ENCODE measurements at places on chromosomes 3 and 15.

DNA sequence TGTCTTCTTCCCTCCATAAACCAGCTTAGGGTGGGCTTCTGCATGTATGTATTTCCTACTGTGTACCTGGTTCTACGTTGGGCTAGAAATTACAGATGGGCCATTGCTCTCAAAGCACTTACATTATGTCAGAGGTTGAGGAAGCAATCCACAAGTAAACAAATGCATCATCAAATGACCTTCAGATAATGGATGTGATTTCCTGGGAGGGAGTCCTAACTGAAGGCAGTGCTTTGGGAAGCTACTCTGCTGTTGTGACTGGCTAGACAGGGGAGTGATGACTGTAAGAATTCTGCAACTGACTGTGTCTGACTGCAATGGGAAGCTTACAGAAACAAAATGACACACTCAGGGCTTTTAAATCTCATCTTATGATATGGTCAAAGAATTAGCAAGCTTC lies 71.0 kb upstream of the PRR23E start:
- no peak for DNase-seq

GRCh38 chr3:32176989-32177701 lies 61.3 kb upstream of the CMTM8 start:
- no peak for DNase-seq

- DNase-seq: no peak
Observed at GRCh38 chr3:158347966-158348365, 223.0 kb upstream of the MLF1 start.

DNA sequence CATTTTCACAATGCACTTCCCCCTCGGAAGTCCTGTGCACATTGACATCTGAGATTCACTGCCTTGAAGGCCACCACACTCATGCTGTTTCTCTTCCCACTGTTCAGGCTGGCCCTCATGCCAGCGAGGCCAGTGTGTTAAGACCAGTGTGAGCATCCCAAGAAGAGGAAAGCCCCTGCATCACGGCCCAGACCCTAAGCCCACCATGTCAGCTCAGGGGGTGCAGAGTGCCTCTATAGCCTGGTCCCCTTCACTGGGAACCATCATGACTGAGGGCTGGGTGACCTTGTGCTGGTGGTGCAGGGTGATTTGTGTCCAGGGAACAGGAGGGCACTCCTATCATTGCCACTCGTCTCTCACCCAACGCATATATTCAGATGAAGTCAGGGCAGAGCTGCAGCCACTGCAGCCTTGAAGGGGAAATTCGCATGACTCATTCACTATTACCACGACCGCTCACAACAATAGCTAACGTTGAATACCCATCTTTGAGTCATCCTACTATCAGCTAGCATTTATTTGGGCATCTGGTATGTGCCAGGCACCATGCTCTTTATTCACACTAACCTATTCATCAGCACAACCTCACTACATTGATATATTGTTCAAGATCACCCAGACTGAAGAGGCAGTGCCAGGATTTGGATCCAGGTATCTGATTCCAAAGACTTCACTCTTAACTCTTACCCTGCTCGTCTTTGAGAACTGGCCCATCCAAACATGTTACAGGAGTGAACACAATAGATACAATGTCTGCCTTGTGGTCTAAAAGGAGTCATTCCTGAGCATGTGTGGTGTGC lies 58.8 kb upstream of the SLC6A11 start:
- no peak for DNase-seq

DNA sequence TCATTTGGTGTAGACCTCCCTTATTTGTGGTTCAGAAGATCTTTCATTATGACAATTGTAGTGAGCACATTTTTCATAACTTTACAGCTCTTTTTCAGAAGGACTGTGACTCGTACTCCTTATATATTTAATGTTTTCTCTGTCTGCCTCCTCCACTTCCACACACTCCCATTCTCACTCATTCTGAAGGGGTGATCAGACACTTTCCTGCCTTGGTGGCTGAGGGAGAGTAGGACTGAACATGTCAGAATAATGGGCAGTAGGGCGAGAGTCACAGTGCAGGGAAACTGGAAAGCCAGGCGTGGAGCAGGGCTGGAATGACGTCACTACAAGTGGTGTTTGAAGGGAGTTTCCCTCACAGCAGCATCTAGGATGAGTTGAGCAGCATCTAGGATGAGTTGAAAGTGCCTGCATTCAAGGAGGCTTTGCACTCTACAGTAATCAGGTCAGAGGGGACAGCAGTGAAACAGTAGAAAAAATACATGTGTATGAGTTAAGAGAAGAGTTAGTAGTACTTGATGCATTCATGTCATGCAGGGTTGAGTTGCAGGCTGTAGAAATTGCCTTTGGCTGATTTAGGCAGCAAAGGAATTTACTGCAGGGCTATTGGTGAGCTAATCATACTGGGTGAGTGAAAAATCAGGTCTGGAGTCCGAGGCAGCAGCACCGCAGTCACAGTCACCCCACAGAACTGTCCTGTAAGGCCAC lies 36.3 kb upstream of the FBXL22 start:
- DNase-seq: no peak

DNA sequence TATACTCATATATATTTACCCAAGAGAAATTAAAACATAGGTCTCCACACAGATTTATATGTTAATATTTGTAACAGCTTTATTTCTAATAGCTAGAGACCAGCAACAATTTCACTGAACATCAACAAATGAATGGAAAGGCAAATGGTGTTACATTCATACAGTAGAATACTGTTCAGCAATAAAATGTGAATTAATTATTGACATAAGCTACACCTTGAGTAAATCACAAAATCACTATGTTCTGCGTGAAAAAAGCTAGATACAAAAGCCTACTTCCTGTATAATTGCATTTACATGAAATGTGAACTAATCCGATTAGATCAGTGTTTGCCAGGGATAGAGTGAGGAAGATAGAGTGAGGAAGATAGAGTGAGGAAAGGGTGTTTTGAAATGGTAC lies 945.7 kb downstream of the SQOR start:
- DNase-seq: no peak

- no peak for DNase-seq
Observed at GRCh38 chr3:112376992-112377391, 44.0 kb downstream of the CD200 start.

GRCh38 chr3:189144645-189145044 lies 27.1 kb upstream of the TPRG1 start:
- no peak for DNase-seq
